ENCODE measurements at places on chromosomes 4 and X.
A peak's percentile ranks its signal among the peaks of the same experiment; 100 is the strongest.

DNA sequence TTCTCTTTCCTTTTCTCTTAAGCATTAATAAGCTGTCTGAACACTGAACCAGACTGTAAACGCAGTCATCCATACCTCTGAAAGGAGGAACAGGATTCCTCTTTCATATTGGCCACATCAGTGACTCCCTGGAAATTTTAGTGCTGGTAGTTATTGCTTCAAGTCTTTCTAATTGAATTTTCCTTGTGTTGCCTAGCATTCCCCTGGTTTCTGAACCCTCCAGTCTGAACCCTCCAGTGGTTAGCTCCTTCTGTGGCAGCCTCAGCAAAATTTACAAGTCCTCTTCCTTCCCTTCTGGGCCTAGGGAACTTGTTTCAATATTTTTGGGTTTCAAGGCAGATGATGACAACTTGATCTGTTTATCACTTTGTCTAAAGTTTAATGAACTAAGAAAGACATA is 7.9 kb downstream of the SPARCL1 start:
- H3K4me1 ChIP-seq, result no peaks in the 10 kb centered on the region
- no peak overlapping the region for H3K27ac ChIP-seq
- H3K4me3 ChIP-seq, result no peak overlapping the region

GRCh38 chrX:97310373-97310772 is 426.7 kb downstream of the RPA4 start:
- H3K4me3 ChIP-seq, result no peak overlapping the region
- no peaks in the 10 kb centered on the region for H3K36me3 ChIP-seq
- no peaks in the 10 kb centered on the region for H3K27me3 ChIP-seq
- no peaks in the 10 kb centered on the region for H3K4me1 ChIP-seq
- DNase-seq, result no peak

DNA sequence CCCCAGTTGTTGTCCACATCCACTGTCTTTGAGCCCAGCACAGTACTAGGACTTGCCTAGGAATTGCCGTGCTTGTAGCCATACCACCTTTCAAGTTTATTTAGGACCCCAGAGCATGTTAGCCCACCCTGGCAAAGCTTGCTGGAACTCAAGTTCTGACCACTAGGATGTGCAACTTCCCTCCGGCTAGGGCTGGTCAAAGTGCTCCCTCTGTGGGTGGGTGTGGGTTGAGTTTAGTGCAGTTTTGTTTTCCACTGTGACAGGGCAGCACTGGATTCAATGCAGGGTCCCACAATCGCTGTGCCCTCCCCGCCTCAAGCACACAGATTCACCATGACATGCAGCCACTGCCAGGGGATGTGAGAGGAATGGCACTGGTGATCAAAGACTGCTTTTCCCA is 96.0 kb downstream of the RASGEF1B start:
- H3K4me1 ChIP-seq, result peaks cover 2% of the 10 kb centered on the region
- peaks cover 14% of the 10 kb centered on the region for H3K27me3 ChIP-seq
- no peak overlapping the region for H3K27ac ChIP-seq
- H3K4me3 ChIP-seq, result no peak overlapping the region

DNA sequence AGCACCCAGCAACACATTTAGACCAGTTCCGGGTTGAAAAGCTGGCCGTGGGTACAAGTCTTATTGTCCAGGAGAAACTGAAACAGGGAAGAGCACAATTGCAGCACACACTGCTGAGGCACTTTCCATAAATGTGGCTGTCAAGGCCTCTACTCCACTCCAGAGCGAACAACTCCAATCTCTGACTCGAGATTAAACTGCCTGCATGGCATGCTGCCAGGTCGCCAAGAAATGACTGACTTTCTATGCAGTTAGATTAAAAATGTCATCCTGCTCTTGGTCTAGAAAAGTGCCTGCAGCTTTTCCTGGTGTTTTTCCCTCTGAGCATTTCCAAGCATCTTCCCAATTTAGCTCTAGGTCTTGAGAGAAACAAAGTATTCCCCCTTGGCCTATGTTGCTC is 260.6 kb upstream of the EMCN start:
- H3K27me3 ChIP-seq, result no peaks in the 10 kb centered on the region
- no peak overlapping the region for H3K4me3 ChIP-seq
- H3K27ac ChIP-seq, result no peak overlapping the region
- DNase-seq, result no peak
- H3K4me1 ChIP-seq, result no peaks in the 10 kb centered on the region

DNA sequence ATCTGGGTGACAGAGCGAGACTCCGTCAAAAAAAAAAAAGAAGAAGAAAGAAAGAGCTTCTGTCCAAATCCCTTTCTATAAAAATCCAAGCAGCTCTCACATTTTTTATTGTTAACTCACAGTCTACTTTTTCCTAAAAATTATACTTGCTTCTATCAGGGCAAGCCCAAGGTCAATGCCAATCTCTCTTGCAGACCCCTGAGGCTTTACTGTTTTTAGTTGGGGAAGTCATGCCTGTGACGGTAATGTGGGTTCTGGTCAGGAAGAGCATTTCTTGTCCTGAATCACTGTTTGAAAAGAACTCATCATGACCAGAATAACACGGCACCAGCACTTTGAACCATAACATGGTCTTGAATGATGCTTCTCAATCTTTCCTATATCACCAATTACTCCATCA is 54.6 kb upstream of the CITED1 start:
- H3K27me3 ChIP-seq, result no peaks in the 10 kb centered on the region
- H3K4me3 ChIP-seq, result no peak overlapping the region
- H3K36me3 ChIP-seq, result no peaks in the 10 kb centered on the region
- H3K27ac ChIP-seq, result no peak overlapping the region
- no peak for DNase-seq

GRCh38 chrX:19571711-19572110 is 56.4 kb upstream of the MAP3K15 start:
- H3K4me3 ChIP-seq, result no peak overlapping the region
- H3K27me3 ChIP-seq, result no peaks in the 10 kb centered on the region
- H3K27ac ChIP-seq, result peak overlapping the region; percentile 58
- peaks cover 22% of the 10 kb centered on the region for H3K4me1 ChIP-seq
- no peak for DNase-seq

DNA sequence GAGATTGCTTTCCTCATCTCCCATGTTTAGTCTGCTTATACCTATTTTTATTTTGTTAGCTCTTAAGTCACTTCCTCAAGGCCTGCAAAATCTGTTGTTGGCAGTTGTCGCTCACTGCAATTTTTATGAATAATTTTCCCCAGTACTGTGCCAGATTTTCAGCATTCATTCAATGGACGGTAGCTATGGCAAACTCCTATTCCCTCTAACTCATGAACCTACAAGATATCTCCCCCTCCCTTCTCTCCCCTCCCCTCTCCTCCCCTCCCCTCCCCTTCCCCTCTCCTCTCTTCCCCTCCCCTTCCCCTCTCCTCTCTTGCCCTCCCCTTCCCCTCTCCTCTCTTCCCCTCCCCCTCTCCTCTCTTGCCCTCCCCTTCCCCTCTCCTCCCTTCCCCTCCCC is 160.4 kb downstream of the FRAS1 start:
- H3K27me3 ChIP-seq, result no peaks in the 10 kb centered on the region
- DNase-seq, result no peak
- no peak overlapping the region for H3K4me3 ChIP-seq
- H3K27ac ChIP-seq, result no peak overlapping the region
- H3K4me1 ChIP-seq, result no peaks in the 10 kb centered on the region
- H3K36me3 ChIP-seq, result no peaks in the 10 kb centered on the region
